Brain (organoid and tissue), 16 donors: ENCODE measurements at places on chromosomes 12 and 14. TPM values are rescaled to one million over a fixed set of nuclear protein-coding genes. Genes with fewer than 3 reads are reported as not detected.

Gene CCDC198
- not detected for polyA plus RNA-seq

Gene KLHDC1
- 2.0 TPM for polyA plus RNA-seq

Gene POC1B
- 7.8 TPM for polyA plus RNA-seq

Gene PELI2
- 5.8 TPM for polyA plus RNA-seq

Gene FAM186B
- polyA plus RNA-seq: 0.15 TPM

Gene PZP
- polyA plus RNA-seq: not detected

Gene CCDC85C
- polyA plus RNA-seq: 41.4 TPM

Gene GRIN2B
- 0.61 TPM for polyA plus RNA-seq

Gene ABCD2
- 0.46 TPM for polyA plus RNA-seq

Gene CIDEB
- polyA plus RNA-seq: 26.2 TPM

Gene CCER1
- polyA plus RNA-seq: not detected

Gene CDC42BPB
- polyA plus RNA-seq: 82.7 TPM

DNA sequence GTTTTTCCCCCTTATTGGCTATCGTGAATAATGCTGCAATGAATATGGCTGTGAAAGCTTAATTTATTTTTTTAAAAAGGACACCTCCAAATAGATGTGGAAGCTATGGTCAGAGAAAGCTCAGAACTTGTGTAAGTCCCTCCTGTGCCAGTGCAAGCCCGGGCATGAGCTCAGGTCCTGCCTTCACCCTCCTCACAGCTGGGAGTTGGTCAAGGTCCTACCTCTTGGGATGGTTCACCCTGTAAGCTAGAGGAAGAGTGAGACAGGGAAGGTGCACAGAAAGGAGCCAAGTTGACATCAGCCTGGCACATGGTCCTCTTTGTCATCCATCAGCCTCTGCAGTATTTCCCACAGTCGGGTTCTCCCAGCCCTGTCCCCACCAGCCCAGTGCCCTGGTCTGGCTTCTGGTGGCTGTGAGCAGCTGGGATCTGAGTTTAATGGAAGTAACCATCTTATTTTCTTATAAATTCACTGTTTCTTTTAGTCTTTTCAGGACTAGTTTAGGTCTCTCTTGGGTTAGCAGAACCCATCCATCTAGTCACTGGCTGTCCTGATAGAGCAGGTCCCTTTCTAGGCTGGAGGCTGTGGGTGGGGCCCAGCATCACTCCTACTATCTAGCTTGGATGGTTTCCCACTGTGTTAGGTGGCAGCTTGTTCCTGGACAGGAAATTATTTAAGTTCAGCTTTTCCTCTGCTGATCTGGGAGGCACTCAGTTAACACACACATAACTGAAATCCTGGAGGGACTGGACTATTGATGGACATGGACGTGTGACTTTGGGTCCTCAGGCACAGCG lies 11.8 kb upstream of the PLEKHG3 start:
- no peak for DNase-seq

DNA sequence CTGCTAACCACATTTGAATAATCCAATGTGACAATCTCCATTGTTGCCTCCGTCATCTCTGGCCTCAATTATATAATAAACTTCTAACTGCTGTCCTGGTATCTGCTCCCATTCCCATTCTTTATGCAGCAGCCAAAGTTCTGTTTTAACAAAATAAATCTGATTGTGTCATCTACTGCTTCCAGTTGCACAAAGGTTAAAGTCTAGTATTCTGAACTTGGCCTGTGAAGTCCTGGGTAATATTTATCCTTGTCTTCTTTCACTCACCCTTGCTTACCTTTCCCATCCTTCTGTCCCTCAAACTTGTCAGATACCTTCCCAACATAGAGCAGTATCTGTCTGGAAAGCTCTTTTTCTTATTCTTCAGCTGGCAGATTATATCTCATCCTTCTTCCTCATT lies 19.3 kb upstream of the STRAP start:
- DNase-seq: no peak

DNA sequence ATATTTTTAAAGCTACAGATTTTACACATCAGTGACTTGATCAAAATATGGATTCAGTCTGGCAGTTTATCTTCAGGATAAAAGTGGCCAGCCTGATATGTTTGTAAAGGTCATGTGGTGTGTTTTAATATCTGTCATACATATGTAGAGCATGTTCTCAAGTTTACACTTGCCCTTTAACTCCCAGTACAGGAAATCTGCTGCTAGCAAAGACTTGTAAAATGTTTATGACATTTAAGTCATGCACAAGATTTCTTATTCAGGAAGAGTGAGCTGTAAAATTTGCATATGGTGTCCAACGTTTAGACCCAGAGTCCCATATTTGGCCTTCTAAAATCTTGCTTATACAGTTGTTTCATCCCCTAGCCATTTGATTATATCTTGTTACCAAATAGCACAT lies 197.5 kb upstream of the FLRT2 start:
- no peak for DNase-seq

- DNase-seq: peak; percentile 58
Measured at GRCh38 chr12:121798787-121799155, 5.0 kb upstream of the SETD1B start.

- DNase-seq: no peak
Measured at GRCh38 chr12:94112121-94112520, 36.3 kb upstream of the PLXNC1 start.

DNA sequence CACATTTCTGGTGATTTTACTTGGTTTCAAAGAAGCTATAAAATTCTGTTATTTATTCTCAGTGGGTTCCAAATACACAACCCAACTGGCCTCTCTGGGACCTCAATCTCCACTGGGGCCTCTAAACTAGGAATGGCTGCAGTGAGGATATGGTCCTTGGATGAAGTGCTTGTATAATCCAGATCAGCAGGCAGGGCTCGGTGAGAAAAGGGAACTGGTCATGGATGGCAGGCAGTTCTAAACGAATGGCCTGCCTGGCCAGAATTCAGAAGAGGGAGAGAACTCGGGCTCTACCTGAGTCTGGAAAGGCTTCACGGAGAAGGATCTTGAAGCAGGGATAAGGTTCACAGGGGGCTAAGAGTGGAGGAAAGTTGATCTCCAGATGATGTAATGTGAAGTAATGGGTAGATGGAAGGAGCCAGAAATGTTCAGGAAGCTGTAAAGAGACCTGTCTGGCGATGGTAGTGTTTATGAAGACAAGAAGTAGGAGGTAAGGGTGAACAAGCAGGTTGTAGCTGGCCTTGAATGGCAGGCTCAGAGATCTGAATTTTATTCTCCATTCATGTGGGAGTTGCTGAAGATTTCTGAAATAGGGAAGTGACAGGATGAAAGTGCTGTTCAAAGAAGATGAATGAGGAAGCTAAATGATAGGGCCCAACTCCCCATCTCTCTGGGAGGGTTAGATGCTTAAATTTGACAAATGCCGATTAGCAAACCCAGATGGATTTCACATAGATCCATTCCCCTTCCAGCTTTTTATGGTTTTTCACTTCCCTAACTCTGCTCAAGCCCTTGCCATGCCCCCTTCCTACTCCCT lies 31.5 kb upstream of the ANO6 start:
- DNase-seq: no peak

- DNase-seq: no peak
Measured at GRCh38 chr14:87066221-87066817, 926.7 kb downstream of the GALC start.

DNA sequence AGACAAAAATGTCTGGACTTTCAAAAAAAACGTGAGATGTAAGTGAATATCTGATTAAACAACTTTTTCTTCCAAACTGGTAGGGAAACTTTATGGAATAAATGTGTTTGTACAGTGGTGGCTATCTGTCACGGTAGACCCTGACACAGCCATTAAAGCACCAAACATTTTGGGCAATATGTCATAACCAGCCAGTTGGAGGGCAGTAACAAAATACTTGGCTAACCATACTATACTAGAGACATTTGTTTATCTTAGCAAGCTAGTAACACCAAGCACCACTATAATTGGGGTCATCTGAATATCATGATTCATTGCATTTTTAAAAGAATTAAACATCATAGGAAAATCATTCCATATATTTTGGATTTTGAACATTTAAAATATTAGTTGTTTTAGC lies 6.0 kb upstream of the MYF6 start:
- DNase-seq: no peak

GRCh38 chr12:53533471-53533870 lies 26.2 kb upstream of the NPFF start:
- no peak for DNase-seq

- DNase-seq: peak; percentile 35
Measured at GRCh38 chr12:81596558-81596957, 162.6 kb downstream of the PPFIA2 start.

GRCh38 chr12:113227686-113228391 lies 6.6 kb downstream of the TPCN1 start:
- DNase-seq: no peak

- no peak for DNase-seq
Measured at GRCh38 chr12:7068240-7068993, 7.9 kb downstream of the C1S start.

- no peak for DNase-seq
Measured at GRCh38 chr12:115857160-115857920, 420.2 kb downstream of the MED13L start.

GRCh38 chr14:22073801-22074200 lies 400.2 kb upstream of the OR4E1 start:
- no peak for DNase-seq

DNA sequence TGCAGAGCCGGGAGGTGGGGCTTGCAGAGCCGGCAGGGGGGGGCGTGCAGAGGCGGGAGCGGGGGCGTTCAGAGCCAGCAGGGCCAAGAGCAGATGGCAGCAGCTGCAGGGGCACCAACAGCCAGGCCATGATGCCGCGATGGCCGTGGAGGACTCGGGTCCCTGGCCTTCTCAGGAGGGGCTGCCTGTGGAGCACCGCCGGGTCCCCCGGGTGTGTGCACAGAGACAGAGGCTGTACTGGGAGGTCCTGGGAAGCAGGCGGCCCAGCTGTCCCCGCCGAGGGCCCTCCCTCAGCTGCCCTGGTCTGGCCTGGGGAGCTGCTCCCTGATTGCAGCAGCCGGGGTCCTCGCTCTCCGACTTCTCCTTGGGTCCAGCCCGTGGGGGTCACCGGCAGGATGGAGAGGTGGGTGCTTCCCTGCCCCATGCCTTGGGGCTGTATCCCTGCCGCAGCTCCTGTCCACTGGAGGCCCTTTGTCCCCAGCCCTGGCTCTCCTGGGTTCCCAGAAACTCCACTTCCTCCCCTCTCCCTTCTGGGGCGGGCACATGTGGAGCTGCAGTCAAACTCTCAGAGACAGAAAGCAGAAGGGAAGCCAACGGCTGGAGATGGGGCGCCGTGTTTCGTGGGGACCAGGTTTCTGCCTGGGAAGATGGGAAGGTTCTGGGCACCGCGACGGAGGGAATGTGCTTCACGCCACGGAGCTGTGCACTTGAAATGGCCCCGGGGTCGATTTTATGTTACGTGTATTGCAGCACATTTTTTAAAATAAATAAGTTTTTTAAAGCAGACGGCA lies 75.8 kb upstream of the GALNT9 start:
- no peak for DNase-seq

- no peak for DNase-seq
Measured at GRCh38 chr14:64777461-64777860, 73.2 kb downstream of the PLEKHG3 start.

DNA sequence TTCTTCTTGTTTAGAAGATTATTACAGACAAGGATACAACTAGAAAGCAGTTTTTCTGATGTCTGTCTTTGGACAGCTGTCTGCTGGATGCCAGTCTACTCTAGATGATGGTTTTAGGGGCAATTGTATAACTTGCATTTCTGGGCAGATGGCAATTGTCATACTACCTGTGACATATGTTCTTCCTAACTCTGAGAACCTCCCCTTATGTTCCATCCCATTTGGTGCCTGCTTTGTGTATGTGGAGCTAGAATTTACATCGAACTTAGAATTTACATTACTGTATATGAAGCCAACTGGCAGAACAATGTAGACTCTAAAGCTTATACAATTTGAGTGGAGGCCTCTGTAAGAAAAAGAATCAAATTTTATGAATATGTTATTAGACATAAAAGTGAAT lies 430.2 kb upstream of the SEL1L start:
- no peak for DNase-seq

DNA sequence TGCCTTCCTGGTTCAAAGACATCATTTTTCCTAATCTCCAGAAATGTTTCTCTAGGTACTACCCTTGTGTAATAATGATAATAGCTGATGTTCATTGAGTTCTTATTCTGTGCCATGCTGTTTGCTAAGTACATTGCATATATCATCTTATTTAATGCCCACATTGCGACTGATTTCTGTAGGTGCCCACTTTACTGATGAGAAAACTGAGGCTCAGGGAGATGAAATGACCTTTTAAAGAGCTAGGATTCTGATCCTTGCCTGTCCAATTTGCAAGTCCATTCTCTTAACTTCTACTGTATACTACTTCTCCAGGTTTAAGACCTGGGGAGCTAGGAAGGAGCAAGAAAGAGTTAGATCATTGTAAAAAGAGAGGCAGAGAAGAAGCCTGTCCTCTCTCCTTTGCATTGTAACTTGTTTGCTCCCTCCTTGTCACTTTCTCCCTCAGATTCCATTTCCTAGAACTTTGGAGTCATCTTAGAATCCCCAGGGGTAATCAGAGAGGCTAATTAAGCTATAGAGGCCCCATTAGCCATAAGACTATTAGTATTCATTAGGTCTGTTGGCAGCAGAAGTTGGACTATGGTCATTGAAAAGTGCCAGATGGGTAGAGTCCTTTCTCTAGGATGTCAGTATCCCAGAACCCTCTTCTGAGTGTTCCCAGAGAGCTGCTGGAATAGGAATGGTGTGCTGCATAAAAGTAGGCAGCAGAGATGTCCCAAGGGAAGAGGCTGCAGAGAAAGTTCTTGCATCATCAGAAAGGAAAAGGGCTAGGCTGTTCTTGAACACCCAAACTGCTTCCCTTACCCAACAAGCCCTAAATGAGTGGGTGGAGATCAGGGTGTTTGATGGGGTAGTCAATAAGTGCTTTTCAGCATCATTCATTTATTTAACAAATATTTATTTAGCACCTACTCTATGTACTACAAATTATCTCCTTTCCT lies 3.1 kb downstream of the DGKA start:
- no peak for DNase-seq

DNA sequence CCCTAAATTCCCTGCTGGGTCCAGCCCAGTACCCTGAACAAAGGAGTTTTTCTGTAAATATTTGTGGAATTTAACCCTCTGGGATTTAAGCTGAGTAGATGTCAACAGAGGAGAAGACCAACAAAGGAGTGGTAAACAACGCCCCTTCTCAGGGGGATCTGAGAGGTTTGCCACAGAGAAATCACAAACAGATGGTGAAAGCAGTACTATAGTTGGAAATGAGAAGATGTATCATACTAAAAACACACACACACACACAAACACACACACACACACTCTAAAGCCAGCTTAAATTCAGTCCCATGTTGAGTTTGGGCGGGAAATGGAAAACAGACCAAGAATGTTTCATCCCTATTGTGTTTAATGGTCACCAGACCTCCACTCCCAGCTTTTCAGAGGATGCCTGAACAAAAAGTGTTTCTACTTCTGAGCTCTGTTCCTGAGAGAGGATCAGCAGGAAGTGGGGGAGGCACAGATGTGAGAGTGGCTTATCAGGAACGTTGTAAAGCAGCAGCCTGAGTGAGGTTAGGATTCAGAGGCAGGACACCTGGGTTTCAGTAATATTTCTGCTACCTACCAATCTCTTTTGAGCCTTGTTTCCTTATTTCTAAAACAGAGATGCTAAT lies 3.2 kb downstream of the BIN2 start:
- DNase-seq: peak; percentile 67

DNA sequence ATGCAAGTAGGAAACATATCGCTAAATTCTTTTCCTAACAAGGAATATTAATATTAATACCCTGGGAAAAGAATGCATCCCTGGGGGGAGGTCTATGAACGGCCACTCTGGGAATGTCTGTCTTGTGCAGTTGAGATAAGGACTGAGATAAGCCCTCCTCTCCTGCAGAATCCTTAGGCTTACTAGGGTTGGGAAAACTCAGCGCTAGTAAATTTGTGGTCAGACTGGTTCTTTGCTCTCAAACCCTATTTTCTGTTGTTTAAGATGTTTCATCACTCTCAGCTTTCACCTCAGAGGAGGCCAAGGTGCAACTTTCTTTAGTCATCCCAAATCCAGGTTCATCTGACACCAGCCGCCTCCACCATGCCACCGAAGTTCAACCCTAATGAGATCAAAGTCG lies 11.2 kb upstream of the RESF1 start:
- no peak for DNase-seq
